ENCODE measurements at places on chromosomes 4 and X. TPM values are rescaled to one million over a fixed set of nuclear protein-coding genes. Genes with fewer than 3 reads are reported as not detected.

CLCN4 gene
- total RNA-seq: 1.7 TPM

ADH6 gene
- not detected for total RNA-seq

ZCCHC18 gene
- 1.7 TPM for total RNA-seq

GPM6B gene
- total RNA-seq: not detected

EDA2R gene
- total RNA-seq: not detected

FHDC1 gene
- 0.39 TPM for total RNA-seq

DNA sequence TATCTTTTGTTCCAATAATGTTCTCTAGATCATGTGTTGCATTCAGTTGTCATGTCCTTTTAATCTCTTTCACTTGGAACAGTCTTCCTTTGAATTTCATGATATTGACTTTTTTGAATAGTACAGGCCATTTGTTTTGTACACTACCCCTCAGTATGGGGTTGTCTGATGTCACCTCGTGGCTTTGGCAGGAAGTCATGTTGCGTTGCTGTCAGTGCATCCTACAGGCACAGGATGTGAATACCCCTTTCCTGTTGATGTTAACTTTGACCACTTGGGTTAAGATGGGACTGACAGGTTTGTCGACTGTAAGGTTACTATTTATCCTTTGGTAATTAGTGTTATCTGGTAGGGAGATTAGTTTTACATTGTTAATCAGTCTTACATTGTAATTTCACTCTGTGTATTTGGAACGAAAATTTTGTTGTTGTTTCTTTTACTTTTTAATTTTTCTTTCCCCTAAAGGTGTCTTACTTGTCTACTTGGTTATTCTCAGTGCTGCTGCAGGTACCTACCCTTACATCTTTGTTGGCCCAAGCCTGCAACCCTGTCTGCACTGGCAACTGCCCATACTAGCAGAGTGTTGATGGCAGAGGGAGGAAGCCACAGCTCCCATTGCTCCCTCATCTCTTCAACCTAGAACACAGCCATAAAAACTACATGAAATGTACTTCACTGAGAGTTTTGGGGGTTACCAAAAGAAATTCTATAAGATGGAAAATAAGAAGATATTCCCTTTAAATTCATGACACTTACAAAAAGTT is 14.7 kb upstream of the ATP8A1 start:
- no peak for DNase-seq

DNA sequence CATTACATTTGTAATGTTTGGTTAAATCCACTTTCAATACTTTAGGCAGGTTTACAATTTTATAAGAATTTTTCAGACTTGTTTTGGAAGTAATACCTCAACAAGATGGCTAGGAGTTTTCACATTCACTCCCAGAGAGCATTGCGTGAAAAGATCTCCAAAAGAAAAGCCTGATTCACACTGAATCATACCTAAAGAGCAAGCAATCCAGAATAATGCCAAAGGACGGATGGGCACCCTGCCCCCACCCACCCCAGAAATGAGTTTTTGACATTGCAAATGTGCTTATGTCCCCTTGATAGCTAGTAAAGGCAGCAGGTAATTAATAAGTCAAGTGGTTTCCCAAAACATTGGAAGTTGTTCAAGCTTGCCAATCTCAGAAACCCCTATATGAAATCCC is 557.7 kb upstream of the TENM3 start:
- peak; percentile 75 for DNase-seq

GRCh38 chr4:174402470-174403176 is 118.9 kb downstream of the CEP44 start:
- DNase-seq: peak; percentile 20

- DNase-seq: peak; percentile 69
Measured at GRCh38 chr4:139734875-139735380, 69.3 kb downstream of the MGST2 start.

GRCh38 chr4:101067383-101067782 is 279.9 kb downstream of the PPP3CA start:
- DNase-seq: no peak

GRCh38 chrX:5122181-5122678 is 1106.4 kb downstream of the NLGN4X start:
- DNase-seq: no peak

- peak; percentile 21 for DNase-seq
Measured at GRCh38 chr4:73815145-73815544, 21.3 kb upstream of the CXCL6 start.

DNA sequence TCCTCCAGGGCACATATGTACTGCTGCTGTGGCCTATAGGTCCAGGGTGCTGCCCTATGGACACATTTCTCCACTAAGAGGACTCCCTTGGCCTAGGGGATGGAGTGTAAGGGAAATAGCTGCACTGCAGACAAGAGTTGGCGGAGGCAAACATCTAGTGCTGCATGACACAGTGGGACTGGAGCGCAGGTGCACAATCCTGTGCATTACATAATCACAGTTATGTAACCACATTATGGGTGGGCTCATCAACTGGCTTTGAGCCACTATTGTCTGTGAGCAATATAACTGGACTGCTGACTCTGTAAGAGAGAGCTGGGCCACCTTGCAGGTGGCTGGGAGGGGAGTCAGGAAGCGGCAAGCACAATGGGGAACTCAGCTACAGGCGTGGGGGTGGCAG is 3.2 kb upstream of the TIGD2 start:
- no peak for DNase-seq

DNA sequence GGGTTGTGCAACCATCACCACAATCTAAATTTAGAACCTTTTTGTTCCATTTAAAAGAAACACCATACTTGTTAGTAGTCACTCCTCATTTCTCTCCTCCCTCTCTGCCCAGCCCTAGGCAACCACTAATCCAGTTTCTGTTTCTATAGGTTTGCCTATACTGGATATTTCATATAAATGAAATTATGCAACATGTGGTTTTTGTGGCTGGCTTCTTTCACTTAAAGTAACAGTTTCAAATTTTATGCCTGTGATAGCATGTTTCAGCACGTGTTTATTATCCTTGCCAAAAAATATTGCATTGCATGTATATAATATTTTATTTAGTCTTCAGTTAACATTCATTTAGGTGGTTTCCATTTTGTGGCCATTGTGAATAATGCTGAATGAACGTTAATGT is 437.6 kb downstream of the IL1RAPL1 start:
- DNase-seq: no peak

DNA sequence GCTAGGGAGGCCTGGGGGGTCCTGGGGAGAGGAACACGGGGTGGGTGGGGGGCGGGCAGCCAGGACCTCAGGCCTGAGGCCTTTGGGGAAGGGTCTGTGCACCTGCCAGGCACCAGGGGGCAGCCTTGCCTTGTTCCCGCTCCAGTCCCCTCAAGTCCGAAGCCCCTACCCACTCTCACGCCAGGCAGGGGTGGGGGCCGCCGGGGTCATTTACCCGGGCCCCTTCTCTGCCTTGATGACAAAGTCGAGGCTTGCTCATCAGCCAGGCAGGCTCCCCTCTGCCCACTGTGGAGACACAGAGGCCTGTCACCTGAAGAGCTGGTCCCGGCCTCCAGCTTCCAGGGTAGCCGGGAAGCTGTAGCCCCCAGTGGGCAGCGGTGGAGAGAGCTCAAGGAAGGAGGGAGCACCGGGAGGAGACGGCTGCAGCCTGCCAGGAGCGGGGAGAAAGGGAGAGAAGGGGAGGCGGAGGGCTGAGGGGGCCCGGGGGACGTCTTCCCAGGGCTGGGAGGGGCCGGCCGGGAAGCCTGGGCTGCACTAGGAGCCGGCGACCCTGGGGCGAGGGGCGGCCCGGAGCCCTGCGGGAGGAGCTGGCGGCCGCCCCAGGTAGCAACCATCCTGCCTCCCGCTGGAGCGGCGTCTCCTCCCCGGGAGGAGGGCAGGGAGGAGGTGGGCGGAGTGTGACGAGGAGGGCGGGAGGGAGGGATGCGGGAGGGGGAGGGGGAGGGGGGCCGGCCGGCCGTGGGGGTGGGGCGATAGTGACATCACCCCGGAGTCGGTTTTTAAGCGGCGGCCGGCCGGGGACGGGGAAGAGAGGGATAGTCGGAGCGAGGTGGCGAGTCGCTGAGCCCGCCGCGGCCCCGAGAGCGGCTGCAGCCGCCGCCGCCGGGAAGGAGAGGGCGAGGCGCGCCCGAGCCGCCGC is at the start of gene SLC6A8:
Gene SLC6A8, plus strand, starts transcription at position 806 of the 919 bp plus-strand sequence. CDS start 649 bp downstream, outside the sequence.
- peak; percentile 63 for DNase-seq

GRCh38 chrX:45806410-45807121 is 605.9 kb upstream of the DIPK2B start:
- DNase-seq: peak; percentile 95

GRCh38 chrX:37409278-37409677 is 60.1 kb downstream of the PRRG1 start:
- DNase-seq: no peak

DNA sequence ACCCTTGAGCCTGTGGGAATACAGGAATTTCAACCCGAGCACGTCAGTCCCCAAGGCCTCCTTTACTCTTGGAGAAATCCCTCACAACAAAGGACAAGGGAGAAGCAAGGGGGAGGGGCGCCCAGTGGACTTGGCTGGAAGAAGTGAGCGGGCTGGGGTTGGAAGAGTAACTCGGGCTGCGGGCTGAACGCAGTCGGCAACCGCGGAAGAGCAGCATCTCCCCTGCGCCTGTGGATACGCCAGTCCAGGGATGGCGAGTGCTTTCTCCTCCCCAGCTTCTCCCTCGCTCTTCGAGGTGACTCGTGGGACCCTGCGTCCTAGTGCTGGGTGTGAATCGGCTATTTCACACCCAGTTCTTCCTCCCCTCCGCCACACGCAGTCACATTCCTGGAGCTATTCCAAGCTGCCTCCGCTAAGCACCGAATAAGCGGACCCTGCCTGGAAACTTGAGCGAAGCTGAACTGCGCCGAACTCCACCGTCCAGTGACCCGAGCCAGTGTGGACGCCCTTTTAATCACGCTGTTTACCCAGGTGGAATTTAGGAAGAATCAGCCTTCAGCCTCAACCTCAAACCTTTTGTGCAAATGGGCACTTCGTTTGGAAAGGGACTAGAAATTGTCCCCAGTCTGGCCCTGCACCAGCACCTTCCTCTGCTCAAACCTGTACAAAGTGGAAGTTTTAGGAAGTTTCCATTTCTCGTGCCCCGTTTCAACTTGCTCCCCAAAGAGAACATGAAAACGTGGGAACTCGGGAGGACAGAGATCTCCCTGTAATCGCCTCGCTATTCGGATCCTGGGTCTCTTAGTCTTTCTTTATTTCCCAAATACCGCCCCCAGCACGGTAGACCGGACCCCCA is 64.3 kb upstream of the WDR17 start:
- DNase-seq: peak; percentile 27

GRCh38 chrX:50711907-50712306 is 102.1 kb downstream of the SHROOM4 start:
- DNase-seq: no peak

DNA sequence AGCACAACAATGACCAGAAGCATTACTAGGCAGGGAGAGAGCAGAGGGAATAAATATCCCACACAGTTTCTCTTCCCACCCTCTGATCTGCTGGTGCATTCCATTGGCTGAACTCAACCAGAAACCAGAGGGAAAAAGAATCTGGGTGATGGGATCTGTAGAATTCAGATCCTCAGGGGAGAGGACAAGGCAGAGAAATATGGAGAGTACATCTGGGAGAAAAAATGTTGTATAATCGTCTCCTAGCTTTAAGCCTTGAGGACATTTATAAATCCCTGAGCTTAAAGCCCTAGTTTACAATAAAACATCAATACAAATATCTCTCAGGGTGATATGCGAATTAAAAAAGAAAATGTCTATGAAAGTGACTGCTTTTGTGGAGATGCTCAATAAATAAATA is 368.1 kb upstream of the MAD2L1 start:
- DNase-seq: no peak

DNA sequence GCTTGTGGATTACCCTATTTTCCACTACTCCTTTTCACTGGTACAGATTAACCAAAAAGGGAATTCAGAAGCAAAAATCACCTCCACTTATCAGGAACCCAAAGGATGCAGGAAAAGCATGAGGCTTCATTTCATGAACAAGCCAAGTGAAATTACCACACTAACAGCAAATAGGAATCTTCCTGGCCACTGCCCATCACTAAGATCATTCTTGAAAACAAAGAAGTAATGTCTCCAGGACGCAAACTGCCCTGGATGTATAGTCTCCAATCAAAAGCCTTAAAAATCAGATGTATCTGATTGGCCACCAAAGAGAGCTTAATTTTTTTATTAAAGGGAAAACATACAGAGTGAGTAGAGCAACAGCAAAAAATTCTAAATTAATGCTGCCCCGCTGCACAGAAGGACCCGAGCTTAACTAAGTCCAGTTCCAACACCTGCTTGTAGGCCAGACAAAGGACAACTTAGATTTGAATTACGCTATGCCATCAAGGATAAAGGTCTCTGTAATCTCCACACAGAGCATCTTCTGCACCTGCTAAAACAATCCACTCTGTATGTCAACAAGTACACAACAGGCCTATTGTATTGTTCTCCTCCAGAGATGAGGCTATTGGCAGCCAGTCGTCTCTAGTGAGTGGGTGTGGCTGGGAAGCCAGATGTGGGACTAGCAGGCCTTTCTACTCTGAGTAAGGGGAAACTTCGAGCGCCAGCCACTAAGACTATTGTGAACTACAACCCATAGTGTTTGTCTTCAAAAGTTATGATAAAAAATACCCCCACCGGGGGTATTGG is 12.4 kb downstream of the ZDHHC9 start:
- no peak for DNase-seq

DNA sequence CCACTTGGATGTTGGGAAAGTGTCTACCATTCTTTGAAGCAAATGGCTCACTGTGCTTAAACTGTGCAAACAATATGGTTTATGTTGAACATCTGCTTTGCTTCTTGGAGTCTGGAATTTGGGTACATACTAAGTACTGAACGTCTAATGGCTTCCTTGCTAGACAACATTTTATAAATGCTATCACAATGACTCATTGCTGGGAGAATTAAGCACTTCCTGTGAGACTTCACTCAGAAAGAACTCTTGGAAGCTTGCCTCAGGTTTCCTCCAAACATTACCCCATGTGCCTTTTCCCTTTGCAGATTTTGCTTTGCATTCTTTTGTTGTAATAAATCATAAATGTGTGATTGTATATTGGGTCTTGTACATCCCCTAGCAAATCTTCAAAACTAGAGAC is 139.7 kb downstream of the PACRGL start:
- peak; percentile 87 for DNase-seq

DNA sequence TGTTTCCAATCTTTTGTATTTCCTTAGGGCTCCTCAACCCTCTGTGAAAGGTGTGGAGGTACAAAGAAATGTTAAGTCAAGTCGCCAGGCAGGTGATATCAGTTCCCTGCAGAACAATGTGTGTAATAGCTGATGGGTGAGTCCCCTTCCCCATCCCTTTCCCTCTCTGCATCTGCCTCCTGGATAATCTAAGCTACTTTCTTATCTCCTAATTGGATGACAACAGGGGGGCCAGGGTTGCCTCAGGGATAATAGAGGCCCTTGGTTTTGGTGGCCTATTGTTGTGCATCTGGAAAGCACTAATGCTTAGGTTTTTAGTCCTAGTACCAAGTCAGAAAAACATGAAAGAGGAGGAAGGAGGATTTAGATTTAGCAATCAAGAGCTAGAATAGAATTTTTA is 29.1 kb downstream of the MAGED1 start:
- no peak for DNase-seq

All from M059J (cell line).